IMR-90 (cell line): ENCODE measurements at places on chromosomes 6 and 20. TPM values are rescaled to one million over a fixed set of nuclear protein-coding genes. Genes with fewer than 3 reads are reported as not detected.
A peak's percentile ranks its signal among the peaks of the same experiment; 100 is the strongest.

RAET1L gene
- total RNA-seq, result not detected in 2 replicates

DNA sequence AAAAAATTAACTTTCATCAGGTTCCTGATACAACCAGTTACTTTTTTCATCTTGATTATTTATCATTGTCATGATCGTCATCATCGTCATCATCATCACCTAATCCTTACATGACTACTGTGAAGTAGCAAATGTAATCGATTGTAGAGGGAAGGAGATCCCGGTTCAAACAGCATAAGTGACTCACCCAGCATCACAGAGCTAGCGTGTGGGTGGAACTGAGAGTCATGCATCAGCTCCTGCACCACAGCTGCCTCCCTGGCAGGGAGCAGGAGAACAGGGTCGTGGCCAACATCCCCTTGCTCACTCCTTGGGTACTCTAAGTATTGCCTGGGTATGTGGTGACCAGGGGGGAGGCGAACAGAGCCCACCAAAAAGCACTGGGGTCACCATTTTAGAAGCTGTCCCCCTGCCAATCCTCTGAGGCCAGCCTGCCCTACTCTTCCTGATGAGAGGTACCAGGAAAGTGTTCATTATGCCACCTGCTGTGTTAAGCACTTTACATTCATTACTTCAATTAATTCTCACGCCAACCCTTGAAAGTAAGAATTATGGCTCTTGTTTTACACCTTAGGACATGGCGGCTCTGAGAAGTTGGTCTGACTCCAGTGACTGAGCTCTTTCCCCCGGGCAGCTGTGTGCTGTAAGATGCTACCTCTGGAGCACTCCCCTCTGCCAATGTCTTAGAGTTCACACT, 425.2 kb downstream of the CD83 start:
- no peak overlapping the region for H3K4me3 ChIP-seq
- no peak overlapping the region for H3K27ac ChIP-seq
- peaks cover 5% of the 10 kb centered on the region for H3K4me1 ChIP-seq
- DNase-seq, result peak; percentile 96
- H3K27me3 ChIP-seq, result 0 out of 2 replicates have a peak, but pooled peaks cover 2% of the 10 kb centered on the region

GRCh38 chr20:12049125-12049524, 131.4 kb downstream of the BTBD3 start:
- H3K4me1 ChIP-seq, result peaks cover 9% of the 10 kb centered on the region
- no peak overlapping the region for H3K4me3 ChIP-seq
- H3K27ac ChIP-seq, result no peak overlapping the region

DNA sequence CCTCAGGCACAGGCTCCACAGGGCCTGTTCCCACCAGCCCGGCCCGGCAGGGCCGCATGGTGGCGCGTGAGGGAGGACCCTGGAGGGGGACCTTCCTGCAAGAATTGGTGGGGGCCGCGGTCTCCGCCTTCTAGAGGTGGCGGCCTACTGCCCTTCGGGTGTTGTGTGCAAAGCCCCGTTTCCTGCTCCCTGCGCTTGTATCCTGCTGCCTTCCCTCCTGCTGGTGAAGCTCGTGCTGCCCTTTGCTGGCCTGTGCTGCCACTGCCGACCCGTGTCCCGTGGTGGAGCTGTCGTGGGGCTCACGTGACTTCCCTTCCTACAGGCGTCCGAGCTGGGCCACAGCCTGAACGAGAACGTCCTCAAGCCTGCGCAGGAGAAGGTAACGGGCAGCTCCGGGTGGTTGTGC, 8.4 kb upstream of the COL20A1 start:
- H3K4me1 ChIP-seq, result no peaks in the 10 kb centered on the region
- no peak overlapping the region for H3K4me3 ChIP-seq
- DNase-seq, result no peak
- peaks cover 85% of the 10 kb centered on the region for H3K36me3 ChIP-seq
- H3K27me3 ChIP-seq, result no peaks in the 10 kb centered on the region

- peaks cover 8% of the 10 kb centered on the region for H3K4me1 ChIP-seq
- H3K27me3 ChIP-seq, result no peaks in the 10 kb centered on the region
- peaks cover 12% of the 10 kb centered on the region for H3K36me3 ChIP-seq
- peak; percentile 35 for DNase-seq
Observed at GRCh38 chr6:82365016-82365795, 1.6 kb downstream of the TPBG start.

- no peak for DNase-seq
- peaks cover 26% of the 10 kb centered on the region for H3K27me3 ChIP-seq
- peak overlapping the region; percentile 59 for H3K4me3 ChIP-seq
- H3K36me3 ChIP-seq, result no peaks in the 10 kb centered on the region
Observed at GRCh38 chr20:32582659-32583580, 2.2 kb downstream of the NOL4L start.

DNA sequence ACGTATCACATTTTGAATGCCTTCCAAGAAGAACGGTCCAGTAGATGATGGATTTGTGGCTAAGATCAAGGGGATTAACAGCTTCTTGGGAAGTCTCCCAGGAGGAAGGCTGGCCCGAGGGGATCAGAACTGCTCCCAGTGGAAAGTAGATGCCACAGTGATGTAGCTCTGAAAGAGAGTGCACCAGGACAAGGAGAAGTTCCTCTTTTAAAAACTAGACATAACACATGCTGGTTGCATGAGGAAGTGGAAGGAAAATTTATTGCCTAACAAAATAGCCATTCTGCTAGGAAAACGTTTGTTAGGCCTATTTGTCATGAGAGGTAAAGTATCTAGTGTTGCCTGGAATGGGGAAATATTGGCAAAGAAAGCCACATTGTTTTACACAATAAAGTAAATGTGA, 87.8 kb downstream of the CDH26 start:
- peak; percentile 72 for DNase-seq
- no peak overlapping the region for H3K27ac ChIP-seq
- H3K36me3 ChIP-seq, result no peaks in the 10 kb centered on the region
- no peak overlapping the region for H3K4me3 ChIP-seq
- H3K4me1 ChIP-seq, result peaks cover 23% of the 10 kb centered on the region

GRCh38 chr6:20955751-20956150, 421.5 kb downstream of the CDKAL1 start:
- peaks cover 5% of the 10 kb centered on the region for H3K4me1 ChIP-seq
- H3K36me3 ChIP-seq, result no peaks in the 10 kb centered on the region
- H3K4me3 ChIP-seq, result no peak overlapping the region
- no peaks in the 10 kb centered on the region for H3K27me3 ChIP-seq
- DNase-seq, result no peak

CDC5L gene
- 17.7 and 29.7 TPM in 2 replicates for total RNA-seq

COL11A2 gene
- total RNA-seq, result under 0.01 TPM in 2 replicates

LRRN4 gene
- total RNA-seq, result under 0.01 TPM in 2 replicates

GRCh38 chr6:128882991-128883611, at the start of gene LAMA2:
TSS of gene LAMA2 (plus strand) at chr6:128883138. CDS start at chr6:128883246, 108 bp downstream.
- peak; percentile 55 for DNase-seq
- H3K4me3 ChIP-seq, result peak within 1 kb of the TSS; percentile 51
- peak within 1 kb of the TSS; percentile 68 for H3K27ac ChIP-seq
- peaks cover 2% of the 10 kb centered on the region for H3K4me1 ChIP-seq
- H3K27me3 ChIP-seq, result no peaks in the 10 kb centered on the region

DNA sequence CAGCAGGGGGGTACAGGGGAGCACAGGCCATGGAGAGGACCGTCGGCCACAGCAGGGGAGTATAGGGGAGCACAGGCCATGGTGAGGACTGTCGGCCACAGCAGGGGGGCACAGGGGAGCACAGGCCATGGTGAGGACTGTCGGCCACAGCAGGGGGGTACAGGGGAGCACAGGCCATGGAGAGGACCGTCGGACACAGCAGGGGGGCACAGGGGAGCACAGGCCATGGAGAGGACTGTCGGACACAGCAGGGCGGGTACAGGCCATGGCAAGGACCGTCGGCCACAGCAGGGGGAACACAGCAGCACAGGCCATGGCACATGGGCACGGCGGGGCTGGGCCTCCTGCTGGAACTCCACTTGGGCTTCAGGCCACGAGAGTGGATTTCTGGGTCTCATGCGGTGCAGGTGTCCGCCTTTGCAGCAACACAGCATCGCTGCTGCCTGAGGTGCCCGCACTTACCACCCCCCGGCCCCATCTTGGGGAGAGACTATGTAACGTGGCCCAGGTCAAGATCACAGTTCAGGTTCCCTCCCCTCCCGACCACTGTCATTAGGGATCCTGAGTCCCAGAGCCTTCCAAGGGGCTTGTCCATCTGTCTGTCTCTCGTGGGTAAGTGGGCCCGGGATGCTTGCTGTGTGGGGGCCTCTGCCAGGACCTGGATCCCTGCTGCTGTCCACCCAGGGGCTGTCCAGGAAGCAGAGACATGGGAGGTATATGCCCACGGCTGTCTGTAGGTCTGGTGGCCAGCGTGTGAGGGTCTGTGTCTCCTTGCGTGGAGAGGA, 2.5 kb downstream of the NPBWR2 start:
- peaks cover 58% of the 10 kb centered on the region for H3K27me3 ChIP-seq
- DNase-seq, result no peak
- no peak overlapping the region for H3K4me3 ChIP-seq

GRCh38 chr6:153328194-153328593, 197.1 kb upstream of the RGS17 start:
- H3K27ac ChIP-seq, result no peak overlapping the region
- H3K36me3 ChIP-seq, result no peaks in the 10 kb centered on the region
- no peak overlapping the region for H3K4me3 ChIP-seq
- H3K27me3 ChIP-seq, result no peaks in the 10 kb centered on the region
- H3K4me1 ChIP-seq, result no peaks in the 10 kb centered on the region

LATS1 gene
- 18.3 and 20.1 TPM in 2 replicates for total RNA-seq

GRCh38 chr6:110048221-110048875, 70.2 kb downstream of the GPR6 start:
- H3K27me3 ChIP-seq, result peaks cover 22% of the 10 kb centered on the region
- no peak overlapping the region for H3K4me3 ChIP-seq
- H3K27ac ChIP-seq, result no peak overlapping the region
- DNase-seq, result no peak

DNA sequence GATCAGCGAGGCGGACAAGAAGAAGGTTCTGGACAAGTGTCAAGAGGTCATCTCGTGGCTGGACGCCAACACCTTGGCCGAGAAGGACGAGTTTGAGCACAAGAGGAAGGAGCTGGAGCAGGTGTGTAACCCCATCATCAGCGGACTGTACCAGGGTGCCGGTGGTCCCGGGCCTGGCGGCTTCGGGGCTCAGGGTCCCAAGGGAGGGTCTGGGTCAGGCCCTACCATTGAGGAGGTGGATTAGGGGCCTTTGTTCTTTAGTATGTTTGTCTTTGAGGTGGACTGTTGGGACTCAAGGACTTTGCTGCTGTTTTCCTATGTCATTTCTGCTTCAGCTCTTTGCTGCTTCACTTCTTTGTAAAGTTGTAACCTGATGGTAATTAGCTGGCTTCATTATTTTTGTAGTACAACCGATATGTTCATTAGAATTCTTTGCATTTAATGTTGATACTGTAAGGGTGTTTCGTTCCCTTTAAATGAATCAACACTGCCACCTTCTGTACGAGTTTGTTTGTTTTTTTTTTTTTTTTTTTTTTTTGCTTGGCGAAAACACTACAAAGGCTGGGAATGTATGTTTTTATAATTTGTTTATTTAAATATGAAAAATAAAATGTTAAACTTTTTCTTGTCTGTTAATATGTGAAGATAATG, 2.2 kb downstream of the HSPA1B start:
- DNase-seq, result peak; percentile 56
- H3K4me3 ChIP-seq, result peak overlapping the region; percentile 81
- peaks cover 7% of the 10 kb centered on the region for H3K4me1 ChIP-seq
- no peak overlapping the region for H3K27ac ChIP-seq
- no peaks in the 10 kb centered on the region for H3K27me3 ChIP-seq

SNAP25 gene
- total RNA-seq, result 1.1 and 2.8 TPM in 2 replicates

DNA sequence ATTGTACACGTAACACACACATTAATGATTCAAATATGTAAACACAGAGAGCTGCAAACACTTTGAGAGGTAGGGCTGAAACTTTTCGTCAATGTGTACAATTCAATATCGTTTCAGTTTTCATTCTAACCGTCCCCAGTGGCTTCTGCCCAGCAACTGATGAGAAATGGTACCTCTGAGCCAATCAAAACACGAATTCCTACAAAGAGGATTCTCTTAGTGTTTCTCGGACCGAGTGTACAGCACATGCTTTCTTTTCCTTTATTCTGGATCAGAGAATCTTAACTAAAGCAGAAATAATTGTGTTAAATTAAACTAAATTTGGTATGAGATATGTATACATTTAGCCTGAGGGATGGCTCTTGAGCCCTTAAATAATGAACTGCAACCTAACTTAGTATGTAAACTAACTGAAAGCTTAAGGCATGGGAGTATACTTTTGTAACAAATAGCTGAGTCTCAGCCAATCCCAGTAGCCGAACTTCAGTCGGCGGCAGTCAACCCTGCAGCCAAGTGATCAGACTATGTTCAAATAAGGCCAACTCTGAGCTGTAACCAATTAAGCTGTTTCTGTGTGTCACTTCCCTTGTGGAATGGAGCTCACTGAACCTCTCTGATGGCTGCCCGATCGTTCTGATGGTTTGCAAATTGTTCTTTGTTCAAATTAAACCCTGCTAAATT, 16.1 kb downstream of the BTN2A1 start:
- H3K4me3 ChIP-seq, result peak overlapping the region; percentile 53
- peak overlapping the region; percentile 98 for H3K27ac ChIP-seq
- H3K27me3 ChIP-seq, result no peaks in the 10 kb centered on the region

DNA sequence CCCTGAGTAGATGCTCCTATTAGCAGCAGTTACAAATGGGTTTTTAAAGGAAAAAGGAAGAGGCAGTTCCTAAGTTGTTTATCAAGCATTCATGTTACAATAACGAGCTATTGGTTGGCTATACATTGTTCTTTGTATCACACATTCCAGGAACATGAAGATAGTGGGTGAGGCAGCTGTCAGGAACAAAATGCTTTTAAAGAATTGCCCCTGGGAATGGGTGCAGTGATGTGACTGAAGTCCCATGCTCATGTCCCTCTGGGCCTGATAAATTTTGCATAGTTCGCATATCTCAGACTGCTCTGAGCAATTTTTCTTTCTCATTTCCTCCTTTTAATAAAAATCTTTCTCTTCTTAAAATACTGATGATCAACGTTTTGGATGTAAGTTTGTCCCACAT, 3.7 kb downstream of the ENPP1 start:
- H3K4me1 ChIP-seq, result no peaks in the 10 kb centered on the region
- DNase-seq, result no peak
- no peak overlapping the region for H3K4me3 ChIP-seq
- H3K27me3 ChIP-seq, result no peaks in the 10 kb centered on the region

DST gene
- 452 and 544 TPM in 2 replicates for total RNA-seq

DNA sequence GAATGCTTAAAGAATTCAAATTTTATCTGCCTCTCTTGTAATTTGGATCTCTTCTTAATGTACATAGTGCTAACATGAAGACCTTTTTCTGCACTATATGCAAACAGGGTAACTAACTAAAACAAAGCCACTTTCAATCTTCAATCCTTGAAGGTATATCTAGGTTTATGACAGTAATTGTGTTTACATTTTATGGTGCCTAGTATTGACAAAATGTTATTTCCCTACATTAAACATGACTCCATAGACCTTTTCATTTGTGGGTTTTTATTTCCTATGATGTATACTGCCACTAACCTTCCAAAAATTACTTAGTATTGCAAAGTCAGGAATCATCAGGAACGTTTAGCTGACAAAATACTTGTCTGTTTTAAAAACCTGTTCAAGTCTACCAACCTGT, 95.9 kb downstream of the B3GAT2 start:
- H3K4me1 ChIP-seq, result no peaks in the 10 kb centered on the region
- no peaks in the 10 kb centered on the region for H3K36me3 ChIP-seq
- H3K27me3 ChIP-seq, result no peaks in the 10 kb centered on the region
- no peak overlapping the region for H3K27ac ChIP-seq
- H3K4me3 ChIP-seq, result no peak overlapping the region
- no peak for DNase-seq
